ENCODE measurements at places on chromosomes 4 and X. TPM values are rescaled to one million over a fixed set of nuclear protein-coding genes. Genes with fewer than 3 reads are reported as not detected.

Gene GATA1
- polyA plus RNA-seq: not detected

Gene UGT8
- polyA plus RNA-seq: 1.9 TPM

Gene VEGFC
- polyA plus RNA-seq: 26.4 TPM

Gene NDP
- polyA plus RNA-seq: 0.02 TPM

Gene UGT2B10
- not detected for polyA plus RNA-seq
